ENCODE measurements at places on chromosomes 13 and 19.

DNA sequence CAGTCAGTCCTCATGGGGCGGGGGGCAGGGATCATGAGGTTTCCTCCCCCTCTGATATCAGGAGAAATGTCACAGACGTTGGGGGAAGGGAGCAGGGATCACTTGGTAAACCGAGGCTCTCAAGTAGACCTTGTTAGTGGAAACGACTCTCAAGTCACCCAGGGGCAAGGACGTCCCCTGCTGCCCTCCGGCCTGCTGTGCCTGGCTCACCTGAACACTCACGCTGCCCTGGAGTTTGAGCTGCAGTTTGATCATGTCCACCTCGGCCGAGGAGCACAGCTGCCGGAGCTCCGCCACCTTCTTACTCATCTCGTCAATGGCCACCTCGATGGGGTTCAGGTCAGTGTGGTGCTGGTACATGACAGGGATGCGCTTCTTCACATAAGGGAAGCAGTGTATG is 47.6 kb upstream of the SLC15A1 start:
- no peak for ATAC-seq

GRCh38 chr13:30332456-30333143 is 25.2 kb upstream of the KATNAL1 start:
- no peak for ATAC-seq

DNA sequence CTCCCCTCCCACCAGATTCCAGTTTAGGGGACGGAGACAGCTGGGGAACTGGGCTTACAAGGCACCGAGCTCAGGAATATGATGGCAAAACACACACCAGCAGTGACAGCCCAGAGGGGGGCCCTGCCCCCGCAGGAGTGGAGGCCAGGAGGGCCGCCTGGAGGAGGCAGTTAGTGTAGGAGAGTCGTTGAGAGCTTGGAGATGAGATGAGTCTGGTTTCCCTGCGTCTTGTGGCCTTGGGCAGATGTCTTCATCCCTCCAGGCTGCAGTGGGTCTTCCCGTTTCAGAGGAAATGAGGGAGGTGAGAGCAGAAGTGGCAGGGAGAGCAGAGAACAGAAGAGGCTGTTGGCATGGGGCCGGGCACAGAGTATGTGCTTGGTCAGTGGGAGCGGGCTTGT is 4.9 kb downstream of the CELF5 start:
- no peak for ATAC-seq

- ATAC-seq, result peak; percentile 19
These were observed at the start of gene GPR12 for GRCh38 chr13:26759907-26760831. Gene GPR12 (minus strand): TSS chr13:26760786. CDS start chr13:26759827, 959 bp downstream.

DNA sequence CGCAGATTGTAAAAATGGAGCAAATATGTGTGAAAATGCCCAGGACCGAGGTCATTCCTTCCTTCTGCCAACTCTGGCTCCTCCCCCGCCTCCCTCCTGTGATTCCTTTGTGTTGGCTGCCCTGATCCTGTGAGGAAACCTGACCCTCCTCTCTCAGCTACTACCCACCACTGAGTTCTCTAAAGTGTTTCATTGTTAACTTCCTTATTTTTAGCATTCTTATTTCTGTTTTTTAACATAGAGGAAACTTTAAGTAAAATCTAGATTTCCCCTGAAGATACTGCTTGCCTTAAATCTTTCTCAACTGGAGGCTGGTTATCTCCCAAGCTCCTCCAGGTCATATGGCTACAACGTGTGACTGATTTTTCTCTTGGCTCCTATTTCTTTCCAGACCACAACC is 21.7 kb upstream of the FBXL3 start:
- ATAC-seq, result no peak

- no peak for ATAC-seq
These were observed 82.6 kb downstream of the TBC1D4 start for GRCh38 chr13:75399168-75399878.

DNA sequence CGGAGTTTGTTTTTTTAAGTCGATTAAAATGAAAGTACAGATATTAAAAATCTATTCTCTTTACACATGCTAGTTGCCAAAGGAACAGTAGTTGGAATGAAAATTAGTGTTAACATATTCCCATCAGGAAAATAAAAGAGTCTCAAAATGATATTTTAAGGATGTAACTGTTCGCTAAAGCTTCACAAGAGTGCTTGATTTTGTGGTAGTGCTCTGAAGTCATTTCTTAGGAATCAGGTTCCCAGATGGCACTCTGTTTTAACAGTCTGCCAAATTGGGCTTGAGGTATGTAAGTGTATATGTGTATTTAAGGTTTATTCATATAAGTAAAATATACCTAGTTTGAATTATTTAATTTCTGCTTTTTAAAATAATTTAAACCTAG is 128.8 kb downstream of the LMO7 start:
- ATAC-seq, result no peak

DNA sequence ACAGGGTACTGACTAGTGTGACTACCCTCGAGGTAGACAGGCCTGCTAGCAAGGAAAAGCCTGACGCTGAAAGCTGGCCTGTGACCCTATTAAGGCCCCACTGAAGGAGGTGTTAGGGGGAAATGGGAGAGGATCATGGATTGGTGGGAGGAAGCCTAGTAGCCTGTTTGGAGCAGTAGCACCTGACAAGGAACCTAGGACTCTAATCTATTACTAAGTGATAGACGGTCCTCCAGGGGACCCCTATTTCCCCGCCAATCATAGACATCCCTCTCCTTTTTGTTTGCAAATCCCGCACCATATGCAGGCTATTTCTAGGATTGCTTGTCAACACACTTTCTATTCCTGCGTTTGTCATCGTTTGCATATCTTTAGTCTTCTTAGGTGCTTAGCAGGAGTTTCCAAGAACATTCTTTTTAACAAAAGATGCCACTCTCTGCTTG is 1338.8 kb upstream of the MIR17HG start:
- ATAC-seq, result no peak

DNA sequence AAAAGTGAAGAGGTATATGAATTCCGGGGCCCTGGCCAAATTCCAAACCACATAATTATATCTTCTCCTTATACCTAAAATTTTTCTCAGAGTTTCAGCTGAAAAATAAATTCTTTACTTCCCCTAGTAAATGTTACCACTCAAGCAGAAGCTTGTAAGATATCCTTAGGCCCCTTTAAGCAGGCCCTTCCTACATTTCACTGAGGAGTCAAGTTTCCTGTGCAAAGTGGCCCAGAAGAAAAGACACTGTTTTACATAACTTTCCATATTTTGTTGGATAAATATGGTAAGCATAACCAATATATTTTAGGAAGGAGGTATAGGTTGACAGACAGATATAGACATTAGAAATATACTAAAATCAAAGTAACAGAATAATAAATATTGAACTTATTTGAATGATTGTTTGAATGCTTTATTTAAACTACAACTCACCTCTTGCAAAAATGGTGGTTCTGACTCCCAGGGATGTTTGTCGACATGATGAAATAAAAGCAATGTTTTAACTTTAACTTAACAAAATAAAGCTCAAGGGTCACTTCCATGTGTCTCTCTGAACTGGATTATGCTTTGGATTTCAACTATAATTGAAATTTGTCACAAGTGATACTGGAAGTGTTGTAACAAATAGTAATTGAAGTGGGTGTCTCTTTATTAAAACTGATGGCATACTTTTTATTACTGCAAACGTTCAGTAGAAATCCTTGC is 141.2 kb downstream of the SPRY2 start:
- ATAC-seq, result no peak

DNA sequence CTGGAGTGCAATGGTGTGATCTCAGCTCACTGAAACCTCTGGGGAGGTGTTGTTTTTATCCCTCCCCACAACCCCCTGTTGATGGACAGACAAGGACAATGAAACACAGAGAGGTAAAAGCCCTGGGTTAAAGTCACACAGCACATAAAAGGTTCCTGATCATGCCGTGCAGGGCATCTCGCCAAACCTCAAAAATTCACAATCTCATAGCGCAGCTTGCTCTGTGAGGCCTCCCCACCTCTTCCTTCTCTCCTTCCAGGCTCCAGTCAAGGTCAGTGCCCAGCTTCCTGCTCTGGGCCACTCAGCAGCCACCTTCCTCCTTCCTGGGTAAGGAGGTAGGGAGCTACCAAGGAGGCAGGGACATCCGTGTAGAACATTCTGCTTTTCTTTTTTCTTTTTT is 2.3 kb downstream of the FUT2 start:
- no peak for ATAC-seq

Data from gastroesophageal sphincter (tissue), 4 donors.